ENCODE measurements at places on chromosomes 3 and 15. TPM values are rescaled to one million over a fixed set of nuclear protein-coding genes. Genes with fewer than 3 reads are reported as not detected.

Gene TM4SF4
- total RNA-seq: 2.7 TPM

Gene LRTM1
- total RNA-seq: not detected

Gene RLBP1
- total RNA-seq: not detected

Gene GOLGA6D
- not detected for total RNA-seq

Gene NANOGP8
- not detected for total RNA-seq

Gene NR1I2
- not detected for total RNA-seq

Gene SENP2
- total RNA-seq: 52.4 TPM

Gene WDR93
- total RNA-seq: 0.16 TPM

Gene THPO
- total RNA-seq: 1.6 TPM

Gene NDUFAF3
- total RNA-seq: 68.7 TPM

Gene MYD88
- 21.2 TPM for total RNA-seq

Gene CFAP91
- not detected for total RNA-seq

Gene CDAN1
- total RNA-seq: 32.3 TPM

Gene PLAAT1
- 1.5 TPM for total RNA-seq

Gene FAM227B
- total RNA-seq: 2.3 TPM

Gene HRG
- total RNA-seq: not detected

Gene MIX23
- 85.2 TPM for total RNA-seq

Gene FRMD5
- total RNA-seq: 17.4 TPM

Gene SHF
- 12.9 TPM for total RNA-seq

Gene ZMAT3
- total RNA-seq: 8.8 TPM

Gene ALPK3
- 0.43 TPM for total RNA-seq
